ENCODE measurements at places on chromosomes 4 and X.

GRCh38 chr4:164095313-164096110 lies 601.0 kb downstream of the TMA16 start:
- DNase-seq, result no peak

DNA sequence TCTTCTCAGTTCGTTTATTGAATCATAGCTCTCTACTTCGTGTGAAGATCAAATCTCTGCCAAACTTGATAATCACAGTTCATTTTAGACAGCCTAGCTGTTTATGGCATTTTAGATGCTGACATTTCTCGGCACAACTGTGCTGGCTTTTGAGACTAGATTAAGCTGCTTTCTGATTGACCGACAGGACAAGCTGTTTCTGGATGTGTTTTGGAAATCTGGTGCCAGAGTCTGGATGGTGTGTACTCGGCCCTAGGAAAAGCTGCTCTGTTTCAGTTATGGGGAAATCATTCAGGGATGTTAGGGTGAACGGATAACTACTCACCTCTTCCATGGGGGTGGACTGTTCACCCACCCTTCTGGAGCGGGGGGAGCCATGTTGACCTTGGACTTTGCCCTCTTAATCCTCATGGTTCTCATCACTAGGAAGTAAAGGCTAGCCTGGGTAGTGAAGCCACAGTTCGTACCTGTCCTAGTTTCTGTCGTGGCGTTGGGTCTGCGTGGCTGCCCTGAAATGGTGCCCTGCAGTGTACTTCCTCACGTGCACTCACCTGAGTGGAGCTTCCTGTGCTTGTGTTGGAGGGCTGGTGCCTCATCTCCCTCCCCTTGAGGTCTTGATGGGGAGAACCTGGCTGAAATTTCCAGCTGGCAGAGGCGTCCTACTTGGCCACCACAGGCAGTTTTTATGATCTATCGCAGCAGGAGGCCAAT lies 13.7 kb upstream of the WDR1 start:
- DNase-seq, result no peak

DNA sequence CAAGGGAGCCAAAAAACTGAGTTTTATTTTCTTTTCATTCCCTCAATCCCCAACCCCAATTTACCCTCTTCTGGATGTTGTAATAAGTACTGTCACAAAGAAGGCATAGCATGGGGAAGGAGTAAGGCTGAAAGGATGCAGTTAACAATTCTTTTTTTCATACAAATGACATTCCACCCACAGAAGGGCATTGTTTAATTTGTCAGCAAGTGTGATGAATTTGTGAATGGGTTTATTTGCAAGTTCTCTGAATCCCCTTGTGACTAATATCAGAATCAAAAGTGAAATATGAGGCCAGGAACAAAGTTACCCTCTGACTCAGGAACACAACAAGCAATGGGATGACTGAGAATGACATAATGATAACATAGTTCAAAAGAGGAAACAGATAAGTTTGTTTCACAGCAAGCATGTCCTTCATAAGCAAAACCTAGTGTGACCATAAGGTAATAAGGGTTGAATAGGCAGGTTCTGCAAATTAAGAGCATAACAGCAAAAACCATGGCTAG lies 2.1 kb downstream of the GEMIN8 start:
- DNase-seq, result peak; percentile 78

DNA sequence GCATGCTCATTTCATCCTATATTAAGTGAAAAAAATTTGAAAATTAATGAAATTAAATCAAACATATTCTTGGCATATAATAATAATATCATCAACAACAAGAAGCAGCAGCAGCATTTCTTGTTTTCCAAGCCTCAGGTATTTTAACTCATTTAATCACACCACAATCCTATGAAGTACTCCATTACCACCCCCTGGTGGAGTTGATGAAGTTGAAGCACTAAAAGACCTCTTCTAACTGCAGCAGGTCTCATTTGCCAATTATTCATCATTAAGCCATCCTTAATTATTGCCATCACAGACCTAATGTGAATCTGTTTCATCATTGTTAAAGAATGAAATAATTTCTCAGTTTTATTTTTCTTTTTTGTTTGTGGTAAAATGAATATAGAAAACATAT lies 801.4 kb upstream of the GRID2 start:
- DNase-seq, result no peak

- no peak for DNase-seq
Observed at GRCh38 chrX:114717921-114718320, 134.0 kb downstream of the HTR2C start.

GRCh38 chrX:6678313-6678712 lies 143.4 kb upstream of the VCX3A start:
- no peak for DNase-seq

- DNase-seq, result no peak
Observed at GRCh38 chr4:108148316-108148715, 20.4 kb downstream of the LEF1 start.

DNA sequence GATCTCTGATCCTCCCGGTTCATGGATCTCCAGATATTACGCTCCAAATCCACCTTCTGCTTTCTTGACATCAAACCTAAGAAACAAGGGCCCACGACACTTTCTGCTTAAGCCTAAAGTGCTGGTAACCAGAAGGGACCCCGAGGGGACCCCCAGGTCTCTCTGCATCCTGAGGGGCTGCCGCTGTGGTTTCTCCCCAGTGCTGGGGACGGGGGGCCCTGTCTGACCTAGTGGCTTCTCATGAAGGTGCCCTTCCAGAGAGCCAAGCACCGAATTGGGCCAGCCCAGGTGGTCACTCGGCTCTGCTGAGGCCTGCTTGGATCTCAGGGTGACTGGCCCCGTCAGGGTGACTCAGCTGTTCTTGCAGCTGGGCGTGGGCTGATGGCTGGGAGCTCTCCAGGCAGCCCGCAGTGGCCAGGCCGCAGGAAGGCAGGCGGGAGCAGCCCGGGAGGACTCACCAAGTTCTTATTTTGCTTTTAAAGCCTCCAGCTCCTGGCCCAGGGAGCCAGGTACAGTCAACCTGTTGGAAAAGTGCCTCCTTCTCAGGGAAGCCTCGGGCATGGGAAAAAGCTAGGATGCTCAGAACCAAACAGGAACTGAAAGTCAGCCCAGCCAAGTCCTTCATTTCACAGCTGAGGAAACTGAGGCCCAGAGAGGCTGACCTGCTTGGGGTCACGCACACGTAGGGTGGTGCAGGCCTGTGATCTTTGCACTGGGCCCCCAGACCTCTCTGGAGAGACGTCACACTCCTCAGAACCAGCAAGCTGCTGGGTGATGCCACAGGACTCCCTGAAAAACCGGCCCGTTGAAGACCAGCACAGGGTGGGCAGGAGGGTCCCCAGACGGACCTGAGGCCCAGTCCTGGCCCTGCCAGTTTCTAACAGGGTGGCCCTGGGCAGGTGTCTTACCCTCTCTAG lies 16.7 kb downstream of the BLOC1S4 start:
- peak; percentile 57 for DNase-seq

GRCh38 chrX:68209008-68209407 lies 224.3 kb downstream of the OPHN1 start:
- no peak for DNase-seq
